ENCODE measurements at places on chromosomes 7 and 10.
A peak's percentile ranks its signal among the peaks of the same experiment; 100 is the strongest.

- DNase-seq, result no peak
Observed at GRCh38 chr10:101839416-101840063, 4.1 kb downstream of the KCNIP2 start.

GRCh38 chr7:83704564-83704963 is 55.6 kb upstream of the SEMA3E start:
- no peak for DNase-seq

DNA sequence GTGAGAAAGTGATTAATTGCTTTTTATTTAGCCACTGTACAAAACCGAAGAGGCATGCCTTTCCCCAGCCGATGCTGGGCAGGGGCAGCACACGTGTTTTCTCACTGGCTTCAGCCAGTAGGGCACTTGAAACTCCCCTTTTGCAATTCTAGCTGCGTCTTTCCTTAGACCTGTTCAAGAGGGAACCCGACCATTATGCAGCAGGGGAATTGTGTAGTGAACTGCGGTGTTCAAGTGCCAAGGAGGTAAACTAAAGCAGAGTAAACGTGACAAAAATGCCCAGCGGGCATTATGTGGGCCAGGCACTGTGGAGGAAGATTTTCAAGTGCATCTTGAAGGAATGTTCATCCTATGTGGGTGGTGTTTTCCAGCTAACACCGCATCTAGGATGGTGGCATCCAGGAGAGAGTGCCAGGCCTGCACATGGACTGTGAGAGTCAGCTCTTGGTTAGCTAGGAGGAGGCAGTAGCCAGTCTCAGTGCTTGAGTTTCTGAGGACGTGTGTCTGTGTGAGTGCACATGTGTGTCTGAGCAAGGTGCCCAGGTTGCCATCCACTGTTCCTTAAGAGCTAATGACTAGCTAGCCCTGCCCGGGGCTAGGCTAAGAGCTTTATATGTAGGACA is 3.3 kb downstream of the WIPF3 start:
- peak; percentile 41 for DNase-seq

- DNase-seq, result no peak
Observed at GRCh38 chr7:139940866-139941265, 111.8 kb downstream of the TBXAS1 start.

- no peak for DNase-seq
Observed at GRCh38 chr10:43843321-43844101, 194.8 kb upstream of the ZNF32 start.

DNA sequence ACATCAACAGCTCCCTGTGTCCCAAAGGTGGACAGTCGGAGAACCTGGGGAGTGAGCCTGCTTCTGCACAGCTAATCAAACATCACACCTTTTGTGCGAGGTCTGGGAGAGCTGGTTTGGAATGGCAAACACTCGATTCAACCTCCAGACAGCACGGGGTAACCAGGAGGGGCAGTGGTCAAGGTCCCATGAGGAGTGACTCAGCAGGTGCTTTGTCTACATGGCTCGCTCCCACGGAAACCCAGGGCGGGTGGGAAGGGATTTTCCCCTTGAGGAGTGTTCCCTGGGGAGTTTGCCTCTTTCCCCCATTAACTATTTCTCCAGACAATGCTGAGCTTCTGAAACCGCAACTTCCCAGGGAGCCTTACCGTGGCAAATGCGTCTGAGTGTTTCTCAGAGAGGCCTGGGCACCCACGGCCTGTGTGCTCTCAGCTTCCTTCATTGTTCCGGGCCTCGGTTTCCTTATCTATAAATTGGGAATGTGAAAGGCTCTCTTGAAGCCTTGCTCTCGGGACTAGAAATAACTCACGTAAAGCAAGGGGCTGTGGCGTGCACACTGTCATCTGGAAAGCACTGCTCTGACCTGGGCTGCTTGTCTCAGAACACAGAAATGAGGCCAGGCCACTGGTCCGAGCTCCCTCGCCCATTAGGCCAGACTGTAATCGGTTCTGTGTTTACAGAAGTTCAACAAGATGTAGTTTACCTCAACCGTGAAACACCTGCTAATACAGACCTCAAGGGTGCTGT is 14.0 kb upstream of the GTPBP4 start:
- no peak for DNase-seq

DNA sequence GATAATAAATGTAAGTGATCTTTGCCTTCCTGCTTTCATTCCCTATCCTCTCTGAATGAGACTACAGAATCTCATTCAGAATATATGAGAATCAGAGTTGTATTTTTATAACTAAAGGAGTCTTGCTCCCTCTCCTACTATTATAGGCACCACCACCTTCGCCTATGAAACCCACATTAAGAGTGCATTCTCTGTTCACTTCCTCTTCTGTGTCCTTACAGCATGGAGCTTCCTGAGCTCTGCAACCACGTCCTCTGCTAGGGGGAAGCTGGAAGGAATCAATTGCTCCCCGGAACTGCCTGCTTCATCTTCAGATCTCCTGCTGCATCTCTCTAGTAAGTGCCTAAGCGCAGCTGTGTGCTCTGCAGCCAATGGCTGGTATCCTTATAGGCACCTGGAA is 820.7 kb downstream of the GRID1 start:
- no peak for DNase-seq

DNA sequence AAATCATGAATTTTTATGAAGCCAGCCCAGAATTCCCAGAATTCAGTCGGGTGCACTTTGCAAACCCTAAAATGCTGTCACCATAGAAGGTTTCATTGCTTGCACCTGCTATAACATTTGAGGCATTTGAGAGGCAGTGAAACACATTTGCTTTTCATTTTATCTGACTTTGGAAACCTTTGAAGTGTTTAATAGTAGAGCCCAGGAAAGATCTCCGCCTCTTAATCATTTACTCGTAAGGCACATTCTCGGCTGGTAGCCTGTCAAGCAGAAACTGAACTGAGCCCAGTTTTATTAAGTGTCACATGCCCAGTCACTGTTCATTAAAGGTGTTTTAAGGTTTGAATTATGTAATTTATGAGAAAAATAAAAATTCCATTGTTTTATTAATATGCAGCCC is 247.6 kb downstream of the EMX2 start:
- DNase-seq, result no peak

- DNase-seq, result no peak
Observed at GRCh38 chr7:135167365-135167917, 3.1 kb downstream of the CYREN start.

GRCh38 chr7:66748791-66749190 is 8.3 kb downstream of the RABGEF1 start:
- no peak for DNase-seq

DNA sequence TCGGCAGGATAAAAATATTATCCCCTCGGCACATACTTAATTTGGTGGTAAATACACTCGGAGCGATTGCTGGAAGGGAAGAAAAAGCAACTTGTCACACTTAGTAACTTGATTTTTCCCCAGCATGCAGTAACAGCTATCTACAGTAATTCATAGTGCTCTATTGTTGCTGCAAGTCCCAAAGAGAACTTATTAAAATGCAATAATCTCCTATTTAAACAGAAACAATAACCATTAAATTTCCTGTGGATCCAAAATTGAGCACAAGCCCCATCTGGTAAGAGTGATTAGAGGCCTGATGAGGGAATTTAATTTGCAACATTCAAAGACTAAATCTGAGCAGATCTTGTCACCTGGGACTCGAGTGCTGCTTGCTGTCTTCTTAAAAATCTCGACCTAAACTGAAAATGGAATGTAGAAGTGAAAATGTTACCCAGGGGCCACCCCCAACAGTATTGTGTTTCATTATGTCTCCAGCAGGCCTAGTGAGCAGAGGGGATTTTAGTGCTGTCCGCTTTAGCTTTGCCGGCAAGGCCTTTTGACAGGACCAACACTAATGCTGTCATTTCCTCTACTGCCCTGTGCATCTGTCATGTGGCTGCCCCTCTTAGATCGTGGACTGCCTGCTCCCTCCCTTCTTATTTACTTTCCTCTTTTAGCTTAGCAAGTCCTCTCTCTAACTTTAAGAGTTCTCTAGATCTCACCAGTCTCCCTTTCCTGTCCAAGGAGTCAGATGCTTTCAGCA is 639.7 kb downstream of the AUTS2 start:
- peak; percentile 41 for DNase-seq

- DNase-seq, result no peak
Observed at GRCh38 chr10:69491611-69492010, 40.3 kb downstream of the TSPAN15 start.

GRCh38 chr7:101624246-101625001 is 4.7 kb downstream of the MYL10 start:
- no peak for DNase-seq

- no peak for DNase-seq
Observed at GRCh38 chr10:88026031-88026430, 162.6 kb downstream of the PTEN start.

DNA sequence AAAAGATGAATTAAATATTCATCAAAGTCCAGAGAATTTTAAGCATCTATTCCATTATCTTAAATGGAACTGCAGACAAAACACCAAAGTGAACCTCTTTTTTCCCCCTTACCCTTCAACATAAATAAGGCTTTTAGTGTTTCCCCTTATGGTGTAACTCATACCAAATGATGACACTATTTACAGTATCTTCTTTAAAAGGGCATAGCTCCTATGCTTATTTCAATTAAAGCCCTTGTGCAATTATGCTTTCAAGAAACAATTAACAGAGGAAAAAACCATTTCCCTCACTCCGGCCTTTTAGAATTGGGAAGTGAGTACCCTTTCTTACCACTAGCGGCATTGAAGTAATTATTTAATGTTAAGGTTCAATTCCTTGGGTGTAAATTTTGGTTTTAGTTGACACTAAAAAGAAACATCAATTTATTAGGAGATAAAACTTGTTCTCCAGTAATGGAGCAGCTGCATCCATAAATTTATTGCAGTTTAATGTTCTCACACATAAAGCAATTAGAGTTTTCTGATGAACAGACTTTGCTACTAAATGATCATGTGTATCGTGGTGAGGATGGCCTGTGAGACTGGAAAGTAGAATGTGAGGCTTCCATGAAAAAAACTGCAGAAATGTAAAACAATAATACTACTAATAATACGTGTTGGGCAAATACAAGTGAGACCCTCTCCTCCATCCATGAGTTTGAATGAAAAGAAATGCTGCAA is 661.3 kb downstream of the PARD3 start:
- no peak for DNase-seq

GRCh38 chr10:22252224-22252800 is 34.5 kb upstream of the EBLN1 start:
- peak; percentile 83 for DNase-seq

GRCh38 chr10:97574374-97575126 is 2.0 kb downstream of the ANKRD2 start:
- DNase-seq, result no peak

- no peak for DNase-seq
Observed at GRCh38 chr7:5396999-5397663, 26.5 kb downstream of the TNRC18 start.

- no peak for DNase-seq
Observed at GRCh38 chr7:147681530-147681929, 909.0 kb upstream of the C7orf33 start.

GRCh38 chr10:50063100-50063499 is 4.7 kb upstream of the WASHC2A start:
- DNase-seq, result no peak

DNA sequence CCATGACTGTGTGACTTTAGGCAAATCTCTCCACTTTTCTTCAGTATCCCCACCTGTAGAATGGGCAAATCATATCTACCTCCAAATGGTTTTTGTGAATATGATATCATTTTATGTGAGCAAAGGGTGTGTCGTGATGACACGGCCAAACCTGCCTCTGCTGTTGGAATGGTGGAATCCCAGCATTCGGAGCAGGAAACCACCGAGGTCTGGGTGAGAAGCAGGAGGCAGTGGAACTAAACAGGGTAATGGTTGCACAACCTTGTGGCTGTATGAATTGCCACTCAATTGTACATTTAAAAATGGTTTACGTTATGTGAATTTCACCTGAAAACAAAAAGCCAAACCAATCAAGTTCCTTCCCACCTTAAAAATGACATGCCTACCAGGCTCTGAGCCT is 131.4 kb upstream of the ZMIZ1 start:
- DNase-seq, result no peak

GRCh38 chr10:8455181-8455580 is 400.7 kb downstream of the GATA3 start:
- DNase-seq, result no peak

DNA sequence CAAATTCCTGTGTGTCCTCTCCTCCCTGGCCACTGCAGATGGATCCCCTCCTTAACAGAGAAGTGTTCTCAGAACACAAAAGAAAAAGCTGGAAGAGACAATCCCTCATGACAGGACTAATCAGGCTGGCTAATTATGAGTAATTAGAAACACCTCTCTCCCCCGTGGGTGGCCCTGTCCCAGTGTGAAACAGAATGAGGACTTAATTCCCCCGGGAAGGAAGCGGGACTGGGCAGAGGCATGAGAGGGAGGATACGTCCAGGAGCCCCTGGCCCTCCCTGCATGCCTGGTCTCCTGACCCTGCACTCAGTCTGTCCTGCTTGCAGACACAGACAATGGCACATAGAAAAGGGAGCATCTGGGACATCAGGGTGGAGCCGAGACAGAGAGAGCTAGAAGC is 7.6 kb upstream of the ADCYAP1R1 start:
- DNase-seq, result no peak

DNA sequence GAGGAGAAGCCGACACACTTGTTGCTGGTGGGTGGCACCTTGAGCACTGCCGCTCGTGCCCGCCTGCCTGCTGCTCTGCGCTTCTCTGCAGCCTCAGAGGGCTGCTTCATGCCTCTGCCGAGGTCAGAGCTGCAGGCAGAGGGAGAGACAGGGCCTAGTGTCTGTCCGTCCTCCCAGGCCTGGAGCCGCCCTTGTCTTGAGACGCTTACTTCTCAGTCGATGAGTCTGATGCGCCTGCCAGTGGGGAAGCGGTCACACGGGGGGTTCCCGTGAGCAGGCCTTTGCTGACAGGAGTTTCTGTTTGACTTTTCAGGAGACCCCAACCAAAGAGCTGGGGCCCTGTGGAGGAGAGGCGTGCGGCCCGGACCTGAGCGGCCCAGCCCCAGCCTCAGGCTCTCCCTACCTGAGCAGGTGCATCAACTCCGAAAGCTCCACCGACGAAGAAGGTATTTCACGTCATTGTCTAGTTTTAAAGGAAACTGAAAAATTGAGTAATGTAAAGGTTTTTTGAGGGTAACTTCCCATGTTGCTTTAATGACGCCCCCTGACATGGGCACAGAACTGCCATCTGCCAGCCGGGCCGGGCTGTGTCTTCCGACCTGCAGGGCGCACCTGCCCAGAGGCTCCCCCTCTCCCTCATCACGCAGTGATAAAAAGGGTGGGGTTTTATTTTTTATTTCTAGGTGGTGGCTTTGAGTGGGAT is 7.8 kb upstream of the BHLHA15 start:
- DNase-seq, result no peak

DNA sequence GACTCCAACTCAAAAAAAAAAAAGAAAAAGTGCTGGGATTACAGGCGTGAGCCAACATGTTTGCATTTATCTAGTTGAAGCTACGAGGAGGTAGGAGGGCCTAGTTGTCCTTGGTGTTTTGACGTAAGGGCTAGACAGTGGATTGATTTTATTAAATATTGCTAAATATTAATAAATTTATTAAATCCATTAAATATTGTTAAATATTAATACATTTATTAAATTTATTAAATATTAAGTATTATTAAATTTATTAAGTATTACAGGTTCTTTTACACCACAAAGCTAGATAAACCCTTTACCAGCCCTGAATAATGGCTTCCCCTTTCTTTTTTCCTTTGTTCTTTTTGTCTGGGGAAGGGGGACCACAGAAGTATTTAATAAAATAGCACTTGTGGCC is 47.5 kb upstream of the TMEM248 start:
- DNase-seq, result no peak

All from spinal cord (tissue), 10 donors.